ENCODE measurements at places on chromosomes 5 and 9. TPM values are rescaled to one million over a fixed set of nuclear protein-coding genes. Genes with fewer than 3 reads are reported as not detected.

GRCh38 chr5:145976431-145977155 is 40.2 kb downstream of the SH3RF2 start:
- DNase-seq, result no peak

DDX4 gene
- not detected for total RNA-seq

GRCh38 chr9:24590432-24590831 is 44.7 kb upstream of the IZUMO3 start:
- no peak for DNase-seq

DNA sequence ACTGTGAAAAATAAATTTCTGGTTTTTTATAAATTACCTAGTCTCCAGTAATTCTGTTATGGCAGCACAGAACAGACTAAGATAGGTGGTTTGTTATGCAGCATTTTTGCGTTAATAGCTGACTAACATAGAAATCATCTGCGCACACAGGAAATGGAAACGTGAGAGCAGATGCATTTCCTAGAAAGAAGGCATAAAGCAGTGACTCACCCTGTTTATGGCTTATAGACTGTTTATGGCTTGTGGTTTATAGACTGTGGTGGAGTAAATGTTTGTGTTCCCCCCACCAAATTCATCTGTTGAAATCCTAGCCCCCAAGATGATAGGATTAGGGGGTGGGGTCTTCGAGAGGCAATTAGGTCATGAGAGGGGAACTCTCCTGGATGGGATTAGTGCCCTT is 18.3 kb upstream of the OSMR start:
- peak; percentile 52 for DNase-seq

All from lung microvascular endothelial cell (primary cell).